ENCODE measurements at places on chromosomes 5 and 9.

GRCh38 chr5:168920019-168920810 lies 341.0 kb upstream of the PANK3 start:
- no peak for DNase-seq

DNA sequence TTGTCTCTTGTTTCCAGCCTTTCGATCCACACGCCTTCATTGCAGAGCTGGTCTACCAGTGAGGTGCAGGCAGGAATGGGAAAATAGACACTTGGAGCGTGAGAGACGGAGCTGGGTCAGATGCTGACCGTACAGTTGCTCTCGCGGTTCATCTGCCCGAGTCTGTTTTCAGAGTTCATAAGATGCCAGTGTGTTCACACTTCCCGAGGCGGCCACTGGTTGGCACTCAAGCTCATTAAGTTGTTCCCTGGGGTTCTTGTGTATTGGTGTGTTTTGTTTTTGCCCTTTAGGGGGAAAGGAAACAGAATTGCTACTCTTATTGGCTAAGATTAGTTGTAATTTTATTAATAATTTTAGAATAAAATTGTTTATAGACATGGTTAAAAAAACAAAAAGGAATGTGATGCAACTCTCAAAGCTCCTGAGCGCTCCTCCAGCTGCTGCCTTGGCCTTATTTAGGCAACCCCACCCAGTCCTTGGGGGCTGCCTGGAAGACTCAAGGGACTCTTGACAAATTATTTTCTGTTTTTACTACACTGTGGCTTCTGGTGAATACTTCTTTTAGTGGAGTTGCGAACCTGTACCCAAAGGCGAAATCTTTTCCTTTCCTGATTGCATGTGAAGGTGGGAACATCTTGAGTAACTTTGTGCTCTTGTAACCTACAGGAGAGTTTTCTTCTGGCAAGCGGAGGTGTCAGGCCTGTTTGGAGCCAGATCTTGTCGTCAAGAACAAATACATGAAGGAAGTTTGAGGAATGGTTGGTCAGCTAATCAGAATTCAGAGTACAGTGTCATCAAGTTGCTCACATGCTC lies 146.1 kb downstream of the MAST4 start:
- peak; percentile 53 for DNase-seq

DNA sequence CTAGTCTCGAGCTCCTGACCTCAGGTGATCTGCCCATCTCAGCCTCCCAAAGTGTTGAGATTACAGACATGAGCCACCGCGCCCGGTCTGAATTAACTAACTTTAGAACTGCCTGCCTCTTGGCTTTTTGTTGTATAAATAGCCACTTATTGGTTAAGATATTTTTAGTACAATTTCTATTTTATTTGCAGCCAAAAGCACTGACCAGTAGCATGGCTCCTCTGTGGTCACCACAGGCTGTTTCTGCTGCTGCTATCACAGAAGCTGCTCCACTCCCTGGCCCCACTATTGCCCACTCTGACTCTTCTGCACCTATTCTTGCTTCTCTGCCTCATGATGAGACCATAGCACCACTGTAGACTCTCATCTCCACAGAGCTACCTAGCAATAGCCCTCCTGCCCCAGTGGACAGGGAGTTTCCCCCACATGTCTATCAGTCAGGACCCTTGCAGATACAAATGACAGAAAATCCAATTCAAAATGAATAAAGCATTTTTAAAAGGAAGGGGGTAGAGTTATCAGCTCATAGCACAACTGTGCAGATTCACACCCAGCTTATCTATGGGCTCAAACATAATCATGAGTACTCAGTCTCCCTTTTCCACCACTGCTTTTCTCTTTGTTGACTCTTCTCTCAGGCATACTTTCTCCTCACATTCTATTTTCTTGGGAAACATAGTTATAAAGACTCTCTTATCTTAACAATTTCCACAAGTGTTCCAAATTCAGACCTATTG lies 151.8 kb upstream of the EPB41L4A start:
- no peak for DNase-seq

GRCh38 chr5:66342341-66342880 lies 198.3 kb downstream of the SREK1 start:
- no peak for DNase-seq

GRCh38 chr5:103451261-103451660 lies 111.3 kb downstream of the NUDT12 start:
- DNase-seq = no peak

GRCh38 chr5:14414656-14415023 lies 167.0 kb upstream of the OTULINL start:
- no peak for DNase-seq

DNA sequence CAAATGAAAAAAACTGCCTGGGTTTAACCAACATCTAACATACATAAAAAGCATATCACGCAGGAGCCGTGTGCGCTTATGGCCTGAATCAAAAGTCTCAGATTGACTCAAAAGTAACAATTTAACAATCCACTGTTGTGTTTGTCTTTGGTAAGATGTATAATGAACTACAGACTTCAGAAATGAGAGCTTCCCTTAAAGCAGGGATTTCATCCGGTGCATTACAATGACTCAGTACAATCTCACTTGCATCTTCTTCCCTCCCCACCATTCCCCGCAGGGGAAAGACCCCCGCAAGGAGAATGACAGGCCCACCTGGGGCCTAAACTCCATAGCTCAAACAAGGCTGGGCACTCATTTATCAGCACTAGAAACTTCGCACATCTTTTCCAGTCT lies 1.4 kb downstream of the ZFR start:
- peak; percentile 14 for DNase-seq

- DNase-seq = no peak
Measured at GRCh38 chr5:158879993-158880392, 219.7 kb downstream of the EBF1 start.

DNA sequence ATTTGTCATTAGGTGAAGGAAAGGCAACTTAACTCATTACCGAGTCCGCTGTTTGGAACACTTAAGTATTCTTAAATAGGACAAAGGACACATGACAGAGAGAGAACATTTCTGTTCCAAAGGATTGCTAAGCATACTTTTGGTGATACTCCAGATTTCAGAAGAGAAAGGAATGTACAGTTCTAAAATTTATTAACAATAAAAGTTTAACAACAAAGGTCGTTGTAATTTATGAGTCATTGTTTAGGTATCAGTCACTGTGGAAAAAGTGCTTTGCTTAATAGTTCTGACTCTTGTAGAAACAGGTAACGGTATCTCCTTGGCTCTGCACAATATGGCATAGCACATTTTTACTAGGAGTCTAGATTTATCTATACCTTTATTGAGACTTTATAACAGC lies 36.3 kb upstream of the PAM start:
- DNase-seq = no peak
